ENCODE measurements at places on chromosomes 3 and 15.

- no peak for DNase-seq
Measured at GRCh38 chr3:135806317-135806716, 159.2 kb upstream of the PPP2R3A start.

DNA sequence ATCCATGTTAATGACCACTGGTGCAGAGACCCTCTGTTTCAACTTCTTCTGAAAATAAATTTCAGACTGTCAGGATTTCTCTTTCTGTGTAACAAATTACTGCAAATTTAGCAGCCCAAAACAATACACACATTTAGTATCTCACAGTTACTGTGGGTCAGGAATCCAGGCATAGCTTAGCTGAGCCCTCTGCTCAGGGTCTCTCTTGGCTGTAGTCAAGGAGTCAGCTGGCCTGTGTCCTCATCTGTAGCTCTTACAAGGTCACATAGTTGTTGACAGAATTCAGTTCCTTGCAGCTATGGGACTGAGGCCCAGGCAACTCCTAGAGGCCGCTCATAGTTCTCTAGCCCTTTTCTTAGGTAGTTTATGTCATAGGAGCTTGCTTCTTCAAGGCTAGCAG is 51.9 kb downstream of the NKIRAS1 start:
- DNase-seq: no peak

- no peak for DNase-seq
Measured at GRCh38 chr3:177361081-177361938, 164.0 kb upstream of the TBL1XR1 start.

DNA sequence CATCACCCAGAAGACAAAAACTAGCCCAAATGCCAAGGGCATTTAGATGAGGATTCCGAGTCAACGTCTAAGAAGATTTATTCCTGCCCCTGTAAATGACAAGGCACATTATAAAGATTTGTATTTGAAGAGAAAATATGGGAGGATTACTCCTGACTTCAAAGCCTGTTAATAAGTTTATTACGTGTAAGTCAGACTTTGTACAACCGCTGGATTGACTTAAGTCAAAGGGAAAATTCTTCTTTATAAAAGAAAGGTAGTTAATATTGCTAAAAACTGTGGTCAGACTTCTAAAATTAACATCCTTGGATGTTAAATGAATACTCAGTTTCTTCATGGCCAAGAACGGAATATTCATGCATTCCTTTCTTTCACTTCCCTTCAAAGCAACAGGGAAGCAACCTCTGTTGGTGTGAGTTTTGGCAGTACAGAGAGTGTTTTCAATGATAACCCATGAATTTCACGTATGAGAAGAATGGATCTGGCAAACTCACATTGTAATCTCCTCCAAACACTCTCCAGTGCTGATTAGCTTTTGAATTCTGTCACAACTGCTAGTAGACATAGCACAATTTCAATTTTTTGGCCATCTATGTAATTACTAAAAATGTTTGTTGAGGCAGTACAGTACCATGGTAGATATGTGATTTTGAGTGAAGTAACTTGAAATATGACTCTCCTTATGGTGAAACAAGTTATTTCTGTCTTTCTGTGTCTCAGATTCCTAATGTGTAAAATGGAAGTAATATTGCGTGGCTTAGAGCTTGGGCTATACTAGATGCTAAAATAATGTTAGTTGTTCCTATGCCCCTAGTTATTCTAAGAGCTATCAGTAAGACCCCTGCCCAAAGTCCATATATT is 62.0 kb downstream of the PLD1 start:
- DNase-seq: no peak

- no peak for DNase-seq
Measured at GRCh38 chr3:82473864-82474541, 712.6 kb upstream of the GBE1 start.

DNA sequence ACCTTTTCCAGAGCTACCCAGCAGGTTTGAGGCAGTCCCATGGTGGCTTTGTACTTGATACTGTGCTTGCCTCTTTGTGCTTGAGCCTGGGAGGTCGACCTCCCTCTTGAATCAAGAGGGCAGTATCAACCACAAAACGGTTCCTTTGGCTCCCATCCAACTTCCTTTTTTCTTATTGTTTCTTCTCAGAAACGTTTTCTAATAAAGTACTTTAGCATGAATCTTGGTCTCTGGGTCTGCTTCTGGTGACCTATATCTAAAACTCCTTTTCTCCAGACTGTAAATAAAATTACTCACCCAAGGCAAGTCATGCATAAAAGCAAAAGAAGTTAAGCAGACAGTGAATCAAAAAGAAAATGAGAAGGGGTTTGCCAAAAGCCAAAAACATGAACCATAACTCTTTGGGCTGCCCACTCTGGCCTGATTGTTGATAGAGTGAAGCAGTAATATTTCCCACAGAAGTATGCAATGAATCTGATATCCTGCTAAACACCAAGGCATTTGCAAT is 112.2 kb upstream of the SLC4A7 start:
- DNase-seq: no peak

DNA sequence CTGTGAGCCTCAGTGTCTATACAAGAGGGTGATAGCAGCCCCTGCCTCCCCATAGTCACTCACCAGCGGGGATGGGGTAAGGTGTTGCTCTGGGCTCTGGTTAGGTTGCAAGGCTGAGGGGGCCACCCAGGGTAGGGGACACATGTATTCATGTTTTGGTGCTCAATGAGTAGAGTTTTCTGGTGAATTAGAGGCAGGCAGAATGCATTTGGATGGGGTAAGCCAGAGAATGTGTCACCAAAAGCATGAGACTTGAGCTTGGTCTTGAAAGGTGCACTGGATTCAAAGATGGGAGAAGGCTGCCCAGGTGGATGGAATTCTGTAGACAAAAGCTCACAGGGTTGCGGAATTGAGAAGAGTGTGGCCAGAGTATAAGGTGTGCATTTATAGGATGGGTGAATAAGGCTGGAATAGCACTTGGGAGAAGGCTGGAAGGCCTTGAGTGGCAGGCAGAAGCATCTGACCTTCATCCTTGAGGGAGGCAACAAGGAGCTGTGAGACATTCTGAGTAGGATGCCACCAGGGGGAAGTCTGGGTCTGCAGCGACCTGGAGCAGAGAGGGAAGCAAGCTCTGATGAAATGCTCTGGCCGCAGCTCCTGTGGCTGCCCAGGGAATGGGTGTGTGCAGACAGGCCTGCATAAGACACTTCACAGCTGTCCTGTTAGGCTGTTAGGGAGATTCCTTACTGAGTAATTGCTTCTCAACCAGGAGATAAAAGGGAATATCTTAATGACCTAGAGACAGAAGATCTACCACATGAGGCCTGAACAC is 149.6 kb downstream of the CHDH start:
- no peak for DNase-seq

GRCh38 chr3:124818398-124819091 is 68.6 kb downstream of the ITGB5 start:
- no peak for DNase-seq

DNA sequence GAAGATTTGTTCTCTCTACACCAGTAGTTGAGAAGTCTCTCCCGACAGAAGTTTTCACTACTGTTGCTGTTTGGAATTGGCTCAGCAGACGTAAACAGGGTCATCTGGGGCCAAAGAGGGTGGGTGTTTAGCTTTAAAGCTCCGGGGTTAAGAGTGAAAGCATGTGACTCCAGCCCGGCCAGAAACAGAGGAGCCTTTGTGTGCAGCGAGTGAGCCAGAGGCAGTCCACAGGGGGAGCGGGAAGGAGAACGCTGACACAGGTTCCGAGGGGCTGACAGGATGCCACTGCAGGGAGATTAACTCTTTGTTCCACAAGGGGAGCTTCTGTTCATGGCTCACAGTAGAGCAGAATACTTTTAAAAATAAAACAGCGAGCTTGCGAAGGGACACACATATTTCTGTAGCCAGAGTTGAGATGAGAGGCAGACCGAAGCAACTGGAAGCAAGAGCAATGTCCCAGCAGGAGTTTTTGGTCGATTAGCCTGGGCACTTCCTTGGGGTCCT is 26.9 kb downstream of the BMF start:
- peak; percentile 90 for DNase-seq

DNA sequence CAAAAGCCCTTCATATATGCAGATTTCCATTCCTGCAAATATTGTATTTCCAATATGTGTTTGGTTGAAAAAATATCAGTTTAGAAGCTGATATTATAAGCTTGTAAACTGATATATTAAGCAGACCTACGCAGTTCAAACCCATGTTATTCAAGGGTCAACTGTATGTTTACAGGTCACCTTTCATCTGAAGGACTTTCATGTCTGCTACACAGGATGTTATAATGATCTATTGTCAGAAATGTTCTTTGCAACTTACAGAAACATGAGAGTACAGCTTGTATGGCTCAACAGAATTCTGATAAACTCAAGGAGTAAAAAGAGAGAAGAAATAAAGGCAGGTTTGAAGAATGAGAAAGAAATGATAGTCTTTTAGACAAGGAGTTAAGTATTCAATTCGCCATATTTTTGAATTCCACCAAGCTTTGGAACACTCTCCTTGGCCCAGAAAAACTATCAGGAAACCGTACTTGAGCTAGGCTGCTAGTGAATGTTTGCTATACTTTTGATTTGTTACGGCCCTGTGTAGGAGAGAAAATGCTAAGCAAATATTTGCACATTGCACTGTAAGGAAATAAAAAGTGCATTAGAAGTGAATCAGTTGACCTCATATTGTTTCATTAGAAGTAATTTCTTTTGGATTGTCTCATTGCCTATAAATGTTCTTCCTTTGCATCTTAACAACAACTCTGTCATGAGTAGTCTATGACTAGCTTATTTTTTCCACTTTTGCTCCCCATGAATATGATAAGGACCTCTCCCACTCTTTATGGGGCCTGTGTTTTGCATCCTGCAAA is 81.2 kb downstream of the NEK11 start:
- DNase-seq: no peak

DNA sequence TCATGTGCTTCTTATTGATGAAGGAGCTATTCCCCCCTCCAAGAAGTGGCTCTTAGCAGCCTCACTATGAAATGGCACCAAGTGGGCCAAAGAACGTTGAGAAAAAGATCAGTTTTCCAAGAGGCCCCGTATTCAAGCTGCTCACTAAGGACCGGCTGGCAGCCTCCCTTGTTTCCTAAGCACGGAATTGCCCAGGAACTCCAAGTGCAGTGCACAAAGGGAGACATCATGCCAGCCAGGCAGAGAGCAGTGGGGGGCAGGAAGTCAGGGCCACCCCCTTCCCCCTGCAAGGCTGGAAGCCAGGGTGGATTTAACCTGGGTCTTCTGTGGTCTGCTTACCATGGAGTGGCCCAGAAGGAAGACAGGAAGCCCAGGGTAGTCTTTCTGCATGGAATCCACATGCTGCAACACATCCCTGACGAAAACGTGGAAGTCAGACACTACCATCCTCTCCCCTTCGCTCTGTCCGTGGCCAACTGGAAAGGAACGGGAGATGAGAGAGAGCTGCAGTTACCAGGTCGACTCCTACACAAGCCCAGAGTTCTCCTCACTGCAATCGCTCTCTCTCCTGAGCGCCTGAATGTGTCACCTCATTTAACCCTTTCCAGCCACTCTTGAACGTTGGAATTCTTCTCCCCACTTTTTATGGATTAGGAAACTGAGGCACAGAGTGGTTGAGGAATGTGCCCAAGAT is 49.5 kb downstream of the ABTB1 start:
- DNase-seq: no peak

DNA sequence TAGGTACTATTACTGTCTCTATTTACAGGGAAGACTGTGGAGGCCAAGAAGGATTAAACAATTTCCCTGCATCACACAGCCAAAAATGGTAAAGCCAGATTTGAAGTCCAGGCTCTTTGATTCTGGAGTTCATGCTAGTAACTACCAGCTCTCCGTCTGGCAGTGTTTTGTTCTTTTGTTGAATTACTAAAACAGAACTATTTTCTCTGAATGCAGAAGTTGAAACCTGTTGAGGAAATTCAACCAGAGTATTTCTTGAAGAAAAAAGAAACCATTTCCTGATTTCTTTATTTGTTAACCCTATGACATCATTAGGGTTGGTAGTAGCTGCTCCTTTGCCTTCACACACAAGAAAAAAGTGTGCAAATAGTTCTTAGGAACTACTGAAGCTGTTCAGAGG is 34.3 kb downstream of the CRTC3 start:
- no peak for DNase-seq

GRCh38 chr3:107942244-107942643 is 148.6 kb downstream of the CD47 start:
- no peak for DNase-seq

DNA sequence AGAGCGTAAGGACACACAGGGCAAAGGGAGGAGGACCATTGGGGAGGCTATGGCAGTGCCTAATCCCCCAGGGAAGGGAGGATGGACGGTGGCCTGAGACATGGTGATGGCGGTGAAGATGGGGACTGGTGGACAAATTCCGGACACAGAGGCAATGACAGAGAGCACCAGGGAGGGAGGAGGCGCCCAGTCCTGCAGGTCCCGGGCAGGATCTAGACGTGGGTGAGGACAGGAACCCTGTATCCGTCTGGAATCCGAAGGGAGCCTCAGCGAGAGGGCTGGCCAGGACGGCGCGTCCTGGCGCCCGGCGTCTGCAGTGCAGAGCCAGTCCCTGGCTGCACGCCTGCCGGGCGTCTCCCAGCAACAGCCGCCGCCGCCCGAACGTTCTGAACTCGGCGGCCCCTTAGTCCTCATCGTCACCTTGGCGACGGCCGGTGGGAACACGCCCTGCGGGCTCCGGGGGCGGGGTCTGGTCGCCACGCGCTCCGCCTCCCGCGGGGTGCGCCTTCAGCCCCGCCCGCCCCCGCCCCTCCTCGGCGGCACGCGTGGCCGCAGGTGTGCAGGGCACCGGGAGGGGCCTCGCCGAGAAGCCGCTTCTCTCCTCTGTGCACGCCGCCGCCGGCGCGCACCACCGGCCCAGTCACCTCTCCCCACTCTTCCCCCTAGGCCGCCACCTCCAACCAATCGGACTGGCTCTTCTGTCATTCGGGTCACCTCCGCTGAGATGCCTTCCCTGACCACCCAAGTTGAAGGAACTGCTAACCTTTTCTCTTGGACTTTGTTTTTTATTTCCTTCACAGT is 11.6 kb downstream of the XIRP1 start:
- peak; percentile 92 for DNase-seq

DNA sequence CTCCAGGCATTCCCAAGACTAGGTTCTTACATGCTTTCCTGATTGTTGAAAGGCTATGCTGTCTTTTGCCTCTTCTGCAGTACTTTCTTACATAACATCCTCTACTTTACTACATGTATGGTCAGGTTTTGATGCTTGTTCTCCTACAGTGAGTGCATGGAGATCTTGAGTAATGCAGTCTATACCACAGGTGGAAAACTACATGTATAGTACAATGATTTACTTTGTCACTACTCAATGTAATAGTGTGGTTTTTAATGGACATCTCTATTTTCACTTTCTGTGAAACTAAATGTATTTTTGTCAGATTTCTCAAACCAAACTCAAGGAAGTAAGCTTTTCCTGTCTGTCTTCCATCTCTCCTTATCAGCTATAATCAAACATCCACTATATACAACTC is 657.0 kb downstream of the TUSC7 start:
- no peak for DNase-seq
